COLO829 (cell line): ENCODE measurements at places on chromosomes 7 and 10.

DNA sequence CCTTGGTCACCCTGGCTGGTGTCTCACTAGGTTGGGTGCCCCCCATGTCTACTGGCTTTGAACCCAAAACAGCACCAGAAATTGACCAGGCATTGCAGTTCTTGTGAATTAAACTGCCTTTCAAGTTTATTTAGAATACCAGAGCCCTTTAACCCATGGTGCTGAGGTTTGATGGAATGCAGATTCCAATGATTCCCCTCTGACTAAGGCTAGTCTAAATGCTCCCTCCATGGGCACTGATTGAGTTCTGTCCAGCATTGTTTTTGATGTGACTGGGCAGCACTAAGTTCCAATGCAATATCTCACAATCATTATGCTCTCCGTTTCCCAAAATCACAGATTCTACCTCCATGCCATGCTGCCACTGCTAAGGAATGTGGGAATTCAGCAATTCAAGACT lies 1047.4 kb upstream of the LRRN3 start:
- no peak for DNase-seq

DNA sequence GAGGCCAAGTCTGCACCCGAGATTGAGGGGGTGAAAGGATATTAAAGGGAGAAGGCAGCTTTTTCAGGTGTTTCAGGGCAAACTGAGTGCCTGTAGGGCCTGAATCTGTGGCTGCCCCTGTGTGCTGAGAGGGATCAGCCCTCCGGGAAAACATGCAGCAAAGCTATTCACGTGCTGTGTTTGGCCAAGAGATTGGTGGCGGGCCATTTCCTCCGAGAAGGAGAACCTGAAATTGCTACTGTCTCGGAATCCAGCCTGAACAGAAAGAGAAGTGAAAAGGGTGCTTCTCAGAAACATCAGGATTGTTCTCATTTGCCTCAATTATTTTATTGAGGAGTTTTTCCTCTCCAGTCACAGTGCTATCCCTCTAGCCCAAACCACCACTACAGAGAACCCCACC lies 16.0 kb downstream of the GIMAP5 start:
- no peak for DNase-seq

- no peak for DNase-seq
These were observed 98.6 kb upstream of the PRPS1L1 start for GRCh38 chr7:18126281-18126680.

DNA sequence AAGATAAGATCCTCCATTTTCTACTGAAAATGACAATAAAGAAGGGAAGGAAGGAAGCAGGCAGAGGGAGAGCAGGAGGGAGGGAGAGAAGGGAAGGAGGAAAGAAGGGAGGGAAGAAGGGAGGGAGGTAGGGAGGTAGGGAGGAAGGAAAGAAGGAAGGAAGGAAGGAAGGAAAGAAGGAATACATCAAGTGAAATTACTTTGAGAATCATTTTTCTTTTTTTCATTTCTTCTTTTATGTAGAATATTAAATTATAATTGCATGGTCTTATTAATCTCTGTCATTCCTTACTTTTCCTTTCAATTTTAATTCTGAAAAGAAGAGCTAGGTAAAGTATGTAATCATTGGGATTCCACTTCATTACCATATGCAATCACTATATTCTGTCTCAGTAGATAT lies 97.8 kb downstream of the PLXDC2 start:
- no peak for DNase-seq

- DNase-seq = no peak
These were observed 175.0 kb downstream of the CCDC71L start for GRCh38 chr7:106485919-106486318.

DNA sequence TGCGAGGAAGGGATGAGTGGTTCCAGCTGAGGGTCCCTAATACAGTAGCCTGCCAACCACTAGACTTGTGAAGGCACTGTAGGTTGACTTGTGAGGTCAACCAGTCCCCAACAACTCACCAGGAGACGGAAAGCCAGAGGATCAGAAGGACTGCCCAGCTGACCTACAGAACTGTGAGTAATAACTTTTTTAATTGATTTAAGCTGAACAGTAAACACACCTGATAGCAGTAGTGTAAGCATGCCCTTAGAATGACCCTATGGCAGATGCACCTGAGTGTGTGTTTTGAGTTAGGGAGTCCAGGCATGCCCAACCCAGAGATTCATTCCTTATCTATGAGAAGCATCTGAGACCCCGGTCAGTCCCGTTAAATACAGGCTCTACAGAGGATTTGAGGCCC lies 14.1 kb downstream of the PRLHR start:
- no peak for DNase-seq
